ENCODE measurements at places on chromosomes 4 and X.
A peak's percentile ranks its signal among the peaks of the same experiment; 100 is the strongest.

DNA sequence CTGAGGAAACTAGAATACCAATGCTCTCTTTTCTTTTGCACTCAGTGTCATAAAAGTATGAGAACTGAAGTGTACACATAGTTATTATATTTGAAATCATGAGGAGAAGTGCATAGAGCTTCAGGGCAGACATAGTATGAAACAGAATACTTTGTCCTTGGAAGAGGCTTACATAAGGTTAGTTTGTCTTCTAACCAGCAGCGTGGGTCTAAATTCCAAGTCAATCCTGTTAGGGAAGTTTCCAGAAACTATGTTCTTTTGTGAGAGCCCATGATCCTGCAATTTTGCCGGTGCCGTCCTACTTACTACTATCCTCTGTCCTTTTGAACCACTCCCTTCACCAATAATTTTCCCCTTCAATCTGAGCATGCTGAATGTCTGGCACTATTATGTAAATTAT lies 156.2 kb downstream of the PABPC4L start:
- no peak for DNase-seq

- no peak for DNase-seq
These were observed 2.7 kb downstream of the TFE3 start for GRCh38 chrX:49040376-49040955.

GRCh38 chr4:77636902-77637301 lies 31.3 kb downstream of the CXCL13 start:
- peak; percentile 16 for DNase-seq

DNA sequence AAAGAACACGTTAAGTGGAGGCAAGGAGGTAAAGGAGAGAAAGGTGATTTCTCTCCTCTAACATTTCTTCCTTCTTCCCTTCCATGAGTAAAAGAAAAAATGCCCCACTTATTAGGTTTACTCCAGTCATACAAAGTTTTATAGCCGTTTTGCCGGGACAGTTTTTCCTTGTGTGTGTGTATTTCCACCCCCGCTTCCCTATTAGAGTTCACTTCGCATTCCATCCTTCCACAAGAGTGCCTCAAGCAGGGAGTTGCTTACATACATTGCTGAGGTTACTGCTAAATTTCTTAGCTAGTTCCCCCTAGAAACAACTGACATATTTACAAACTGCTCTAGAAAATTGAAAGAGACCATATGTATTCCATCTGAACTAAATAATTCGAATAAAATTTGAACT lies 45.2 kb upstream of the BMP15 start:
- no peak for DNase-seq

DNA sequence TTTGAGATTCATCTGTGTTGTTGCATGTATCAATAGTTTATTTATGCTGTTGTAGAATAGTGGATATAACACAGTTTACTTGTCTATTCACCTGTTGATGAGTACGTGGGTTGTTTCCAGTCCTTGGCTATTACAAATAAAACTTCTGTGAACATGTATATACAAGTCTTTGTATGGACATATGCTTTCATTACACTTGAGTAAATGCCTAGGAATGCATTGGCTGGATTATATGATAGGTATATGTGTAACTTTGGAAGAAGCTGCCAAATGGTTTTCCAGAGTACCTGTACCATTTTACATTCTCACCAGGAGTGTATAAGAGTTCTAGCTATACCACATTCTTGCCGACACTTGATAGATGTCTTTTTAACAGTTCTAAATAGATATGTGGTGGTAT lies 16.5 kb downstream of the ART3 start:
- DNase-seq, result no peak
